Daoy (cell line): ENCODE measurements at places on chromosomes 6 and 20. TPM values are rescaled to one million over a fixed set of nuclear protein-coding genes. Genes with fewer than 3 reads are reported as not detected.

DNA sequence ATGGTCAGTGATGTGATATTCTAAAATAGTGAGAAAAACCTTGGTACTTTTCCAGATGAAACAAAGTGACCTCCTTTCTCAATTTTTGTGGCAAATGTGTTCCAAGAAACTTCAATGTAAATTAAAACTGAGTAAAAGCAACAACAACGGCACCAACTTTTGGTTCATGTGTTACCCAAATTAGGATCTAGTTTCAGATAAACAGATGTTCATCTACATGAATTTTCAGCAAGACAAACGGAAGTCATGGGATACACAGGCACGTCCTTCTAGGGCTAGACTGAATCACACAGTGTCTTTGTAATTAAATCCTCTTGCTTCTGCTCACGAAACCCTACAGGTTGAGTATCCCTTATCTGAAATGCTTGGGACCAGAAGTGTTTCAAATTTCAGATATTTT, 915.2 kb downstream of the TFAP2A start:
- DNase-seq, result no peak

DNA sequence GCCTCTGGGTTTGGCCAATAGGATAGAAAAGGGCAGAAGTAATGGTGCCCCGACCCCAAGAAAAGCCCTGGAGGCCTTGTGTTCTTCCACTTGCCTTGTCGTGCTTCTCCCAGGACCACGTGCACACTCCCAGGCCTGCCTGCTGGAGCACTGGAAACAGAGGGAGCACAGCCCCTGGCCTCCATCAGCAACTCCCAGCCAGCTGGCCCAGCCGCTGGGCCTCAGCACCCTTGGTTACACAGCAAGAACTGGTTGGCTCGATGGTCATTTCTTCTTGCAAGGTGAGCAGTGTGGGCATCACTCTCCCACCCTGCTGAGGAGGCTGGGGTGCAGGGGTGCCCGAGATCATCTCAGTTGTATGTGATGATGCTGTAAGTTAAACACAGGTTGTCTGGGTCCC, 69.2 kb upstream of the CST7 start:
- DNase-seq, result no peak

- no peak for DNase-seq
These were observed 570.2 kb downstream of the PRKN start for GRCh38 chr6:162157167-162157870.

DNA sequence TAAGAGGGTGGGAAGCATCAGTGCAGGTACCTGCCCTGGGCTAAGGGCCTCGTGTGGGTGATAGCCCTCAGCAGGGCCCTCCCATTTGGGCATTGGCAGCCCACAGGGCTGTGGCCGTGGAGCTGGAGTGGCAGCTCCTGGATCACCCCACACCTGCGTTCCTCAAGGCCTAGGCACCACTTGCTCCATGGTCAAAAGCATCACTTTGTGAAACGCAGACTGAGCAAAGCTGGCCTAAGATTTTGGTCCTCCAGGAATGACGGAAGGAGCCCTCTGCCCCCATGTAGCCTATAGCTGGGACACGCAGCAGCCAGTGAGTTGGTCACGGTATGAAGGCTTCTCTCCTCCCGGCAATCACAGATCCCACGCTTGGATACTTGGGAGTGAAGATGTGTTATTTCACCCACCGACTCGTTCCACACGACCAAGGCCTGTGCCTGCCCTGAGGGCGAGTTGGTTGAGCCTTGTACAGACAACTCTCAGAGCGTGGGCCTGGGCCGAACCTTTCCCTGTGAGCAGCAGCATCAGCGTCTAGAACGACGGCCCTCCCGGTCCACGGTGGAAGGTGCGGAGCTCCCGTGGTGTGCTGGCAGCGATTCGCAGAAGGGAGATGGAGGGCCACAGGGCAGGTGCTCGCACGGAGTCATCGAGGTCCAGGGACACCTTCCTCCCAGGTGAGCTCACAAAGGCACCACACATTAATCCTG, 39.7 kb downstream of the THBS2 start:
- no peak for DNase-seq

GRCh38 chr6:63807056-63807455, 171.5 kb downstream of the PHF3 start:
- DNase-seq, result no peak

The ZGPAT gene
- 18.7 and 29.2 TPM in 2 replicates for total RNA-seq

The NECAB3 gene
- total RNA-seq, result 11.5 and 17.3 TPM in 2 replicates
